ENCODE measurements at places on chromosomes 2 and 18.

- no peak for DNase-seq
Measured at GRCh38 chr2:1619556-1619955, 124.8 kb downstream of the PXDN start.

GRCh38 chr2:81163583-81163982 lies 859.0 kb upstream of the LRRTM1 start:
- DNase-seq = no peak

- no peak for DNase-seq
Measured at GRCh38 chr2:128796321-128796720, 477.7 kb upstream of the HS6ST1 start.

DNA sequence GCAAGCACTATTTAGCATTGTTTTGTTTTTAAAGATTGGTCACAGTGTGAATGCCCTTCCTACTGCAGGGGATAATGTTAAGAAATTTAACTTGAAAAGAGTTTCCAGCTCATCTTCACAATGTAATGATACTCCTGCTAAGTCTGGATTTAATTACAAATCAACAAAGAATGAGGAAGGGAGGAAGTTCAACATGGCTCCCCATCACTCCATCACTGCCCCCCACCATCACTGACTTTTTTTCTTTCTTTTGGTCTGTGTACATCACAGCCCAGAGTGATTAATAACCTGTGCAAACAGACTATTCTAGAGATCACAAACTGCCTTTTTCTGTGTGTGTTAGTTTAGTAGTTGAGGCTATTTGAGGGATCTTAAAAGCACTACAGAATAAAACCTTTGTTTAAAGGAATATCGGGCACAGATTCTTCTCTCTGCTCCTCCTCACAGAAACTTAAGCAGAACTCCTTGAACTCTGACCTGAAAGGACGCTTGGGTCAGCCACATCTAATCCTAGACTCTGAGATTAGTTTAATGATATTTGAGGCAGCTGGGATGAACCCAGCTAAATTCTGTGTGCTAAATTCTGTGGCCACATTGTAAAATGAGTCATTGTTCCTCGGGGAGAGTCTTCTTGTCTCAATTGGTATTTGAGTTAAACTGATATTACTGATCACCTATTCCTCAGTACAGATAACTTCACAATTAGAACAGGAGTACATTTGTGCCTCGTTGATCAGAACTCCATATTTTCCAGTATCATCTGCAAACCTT lies 47.8 kb downstream of the SATB2 start:
- DNase-seq = no peak

Data from activated naive CD8-positive, alpha-beta T cell treated with anti-CD3 and anti-CD28 coated beads, Interleukin-2, amount 50 U/mL, for 16 hours (primary cell).